ENCODE measurements at places on chromosomes 3 and 15. TPM values are rescaled to one million over a fixed set of nuclear protein-coding genes. Genes with fewer than 3 reads are reported as not detected.

DNA sequence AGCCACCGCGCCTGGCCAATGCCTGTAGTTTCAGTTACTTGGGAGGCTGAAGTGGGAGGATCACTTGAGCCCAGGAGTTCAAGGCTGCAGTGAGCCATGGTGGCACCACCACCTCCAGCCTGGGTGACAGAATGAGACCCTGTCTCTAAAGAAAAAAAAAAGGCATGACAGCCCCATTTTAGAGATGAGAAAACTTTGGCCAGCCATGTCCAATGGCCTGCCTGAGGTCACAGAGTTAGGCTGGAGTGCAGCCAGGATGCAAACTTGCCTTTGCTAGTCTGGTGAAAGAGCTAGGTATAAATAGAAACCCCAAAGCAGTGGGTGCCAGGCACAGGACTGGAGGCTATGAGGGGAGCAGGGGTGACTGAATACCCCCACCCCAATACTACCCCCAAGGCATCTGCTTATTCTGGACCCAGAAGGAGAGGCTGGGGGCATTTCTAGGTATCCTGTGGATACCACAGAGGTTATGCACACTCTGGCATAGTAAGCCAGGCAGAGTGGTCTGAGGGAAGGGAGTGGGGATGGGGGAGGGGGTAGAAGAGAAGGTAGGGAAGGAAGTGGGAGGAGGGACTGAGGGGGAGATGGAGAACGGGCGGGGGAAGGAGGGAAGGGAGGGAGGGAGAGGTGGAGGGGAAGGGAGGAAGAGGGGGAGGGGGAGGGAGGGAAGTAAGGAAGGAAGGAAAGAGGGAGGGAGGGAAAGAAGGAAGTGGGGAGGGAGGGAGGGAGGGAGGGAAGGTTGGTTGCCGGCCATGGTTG lies 16.2 kb upstream of the C15orf39 start:
- no peak overlapping the region for H3K4me3 ChIP-seq
- peaks cover 17% of the 10 kb centered on the region for H3K4me1 ChIP-seq
- H3K27ac ChIP-seq: no peak overlapping the region
- DNase-seq: no peak

- peaks cover 72% of the 10 kb centered on the region for H3K27me3 ChIP-seq
- H3K4me1 ChIP-seq: peaks cover 7% of the 10 kb centered on the region
- no peak for DNase-seq
- H3K27ac ChIP-seq: peak overlapping the region; percentile 25
Measured at GRCh38 chr15:37111427-37111717, 11.0 kb upstream of the MEIS2 start.

DNA sequence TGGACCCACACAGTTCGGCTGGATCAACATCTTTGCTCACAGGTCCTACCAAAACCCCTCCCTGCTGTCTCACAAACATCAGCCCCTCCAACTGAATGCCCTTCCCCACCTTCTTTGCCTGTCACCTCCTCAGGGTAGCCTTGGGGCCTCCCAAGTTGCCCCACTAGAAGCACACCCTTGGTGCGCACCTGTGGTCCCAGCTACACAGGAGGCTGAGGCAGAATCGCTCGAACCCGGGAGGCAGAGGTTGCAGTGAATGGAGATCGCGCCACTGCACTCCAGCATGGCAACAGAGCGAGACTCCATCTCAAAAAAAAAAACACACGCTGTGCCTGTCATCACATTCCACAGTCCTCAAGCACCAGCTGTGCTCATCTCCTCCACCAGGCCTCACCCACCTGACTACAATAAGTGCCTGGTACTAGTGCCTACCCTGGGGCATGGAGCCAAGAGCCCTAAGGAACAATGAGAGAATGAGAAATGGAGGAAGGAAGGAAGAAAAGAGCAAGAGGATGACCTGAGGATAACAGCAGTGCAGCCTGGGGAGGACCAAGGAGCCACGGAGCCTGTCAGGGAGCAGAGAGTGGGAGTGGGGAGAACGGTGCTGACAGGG lies 26.0 kb downstream of the RPN1 start:
- DNase-seq: no peak
- H3K4me3 ChIP-seq: no peak overlapping the region
- peak overlapping the region; percentile 54 for H3K27ac ChIP-seq
- H3K36me3 ChIP-seq: peaks cover 39% of the 10 kb centered on the region

DNA sequence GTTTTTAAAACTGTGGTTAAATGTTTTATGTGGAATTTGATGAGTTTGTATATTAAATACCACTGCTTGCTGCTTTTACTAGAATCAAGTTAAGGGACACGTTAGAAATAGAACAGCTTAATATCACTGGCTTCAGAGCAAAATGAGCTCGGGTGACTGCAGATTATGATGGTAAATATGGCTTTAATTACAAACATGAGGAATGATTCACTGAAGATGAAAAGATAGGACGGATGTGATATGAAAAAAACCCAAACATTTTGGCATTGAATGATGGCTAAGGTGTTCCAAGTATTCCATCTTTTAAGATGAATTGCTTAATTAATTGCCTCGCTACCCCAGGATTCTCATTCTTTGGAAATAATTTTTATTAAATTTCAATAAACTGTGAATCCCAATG lies 33.7 kb downstream of the SLC24A1 start:
- H3K36me3 ChIP-seq: peaks cover 39% of the 10 kb centered on the region
- H3K4me3 ChIP-seq: no peak overlapping the region
- no peaks in the 10 kb centered on the region for H3K27me3 ChIP-seq
- DNase-seq: no peak

DNA sequence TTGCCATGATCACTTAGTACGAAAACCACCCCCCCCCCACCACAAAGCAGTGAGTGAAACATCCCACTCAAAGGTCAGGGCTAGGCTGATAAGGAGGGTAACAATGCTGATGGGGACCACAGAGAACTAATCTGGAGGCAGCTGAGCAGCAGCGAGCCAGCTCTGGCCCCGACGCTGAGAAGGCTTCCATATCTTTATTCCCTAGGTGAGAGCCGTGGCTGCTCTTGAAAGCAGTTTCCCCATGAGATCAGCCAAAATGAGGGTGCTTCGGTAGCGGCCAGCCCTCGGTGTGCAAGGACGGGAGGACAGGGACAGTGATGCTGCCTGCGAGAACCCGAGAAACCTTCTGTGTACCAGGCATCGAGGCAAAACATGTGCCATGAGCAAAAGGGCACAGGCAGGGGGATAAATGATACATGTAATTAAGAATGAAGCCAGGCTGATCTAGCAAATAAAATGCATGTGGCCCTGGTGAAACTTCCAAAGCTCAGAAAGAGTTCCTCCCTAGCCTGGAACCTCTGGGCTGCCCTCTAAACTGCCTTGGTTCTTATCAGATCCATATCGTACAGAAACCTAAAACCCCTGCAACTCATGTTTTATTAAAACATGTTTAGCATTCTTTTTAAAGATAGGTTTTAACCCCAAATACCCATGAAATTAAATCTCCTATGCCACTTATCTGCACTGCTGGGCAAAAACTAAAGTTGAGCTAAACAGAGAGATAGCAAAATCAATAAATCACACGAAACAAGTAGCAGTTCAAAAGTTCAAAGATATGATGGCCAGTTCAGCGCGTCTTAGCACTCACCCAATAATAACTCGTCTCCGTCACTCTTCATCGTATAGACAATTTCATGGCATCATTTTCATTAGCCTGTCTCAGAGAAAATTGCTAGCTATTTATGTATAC lies 337.3 kb downstream of the FOXP1 start:
- peaks cover 18% of the 10 kb centered on the region for H3K4me1 ChIP-seq
- no peaks in the 10 kb centered on the region for H3K27me3 ChIP-seq
- no peak for DNase-seq
- no peak overlapping the region for H3K4me3 ChIP-seq

The CCR2 gene
- 52.5 TPM for total RNA-seq

The ITIH4 gene
- total RNA-seq: 30.7 TPM

Data from activated naive CD8-positive, alpha-beta T cell treated with anti-CD3 and anti-CD28 coated beads, Interleukin-2, amount 10 ng/mL, durations not matched to agents 7 days and 5 days (primary cell).